A549 treated with Hydrocortisone at 1 μM for 4 hours (cell line): ENCODE measurements at places on chromosomes 3 and 15. TPM values are rescaled to one million over a fixed set of nuclear protein-coding genes. Genes with fewer than 3 reads are reported as not detected.

Gene SPESP1
- not detected in 5 replicates for total RNA-seq

Gene HERC2
- total RNA-seq, result 43.0 to 48.4 TPM (median 47.2 TPM) in 5 replicates

Gene TRPM1
- not detected in 5 replicates for total RNA-seq

Gene GOLGA8J
- total RNA-seq, result 0.16 TPM in 1 of 5 replicates, not detected in the others

Gene FOXP1
- 6.9 to 9.5 TPM (median 9.1 TPM) in 5 replicates for total RNA-seq

Gene P2RY14
- not detected in 5 replicates for total RNA-seq

Gene TMEM266
- 0.15 to 0.33 TPM (median 0.23 TPM) in 5 replicates for total RNA-seq

Gene PLSCR2
- total RNA-seq, result 0.11 TPM in 1 of 5 replicates, not detected in the others

Gene P2RY1
- total RNA-seq, result 0.47 to 0.60 TPM (median 0.50 TPM) in 5 replicates

Gene PRSS50
- not detected in 5 replicates for total RNA-seq

Gene MAP2K1
- 96.1 to 133 TPM (median 121 TPM) in 5 replicates for total RNA-seq
